ENCODE measurements at places on chromosomes 7 and 10.

DNA sequence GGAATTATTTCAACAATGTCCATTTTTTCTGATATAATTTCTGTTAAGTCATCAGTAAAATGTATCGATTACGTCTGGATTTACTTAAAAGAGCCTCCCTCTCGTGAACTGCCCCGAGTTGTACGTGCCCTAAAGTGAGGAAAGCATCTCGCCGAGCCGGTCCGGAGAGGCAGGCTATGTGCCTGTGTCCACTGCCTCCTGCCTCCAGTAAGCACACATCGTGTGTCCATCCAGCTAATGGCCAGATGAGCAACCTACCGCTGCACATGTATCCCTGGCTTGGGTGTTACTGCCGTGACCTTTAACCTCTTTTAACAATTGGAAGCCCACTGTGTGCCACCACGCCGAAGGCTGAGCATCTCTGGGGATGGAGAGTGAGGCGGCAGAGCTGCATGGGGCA, 23.2 kb upstream of the DNAJB6 start:
- DNase-seq, result no peak

GRCh38 chr7:135981958-135982646, 4.9 kb upstream of the MTPN start:
- no peak for DNase-seq

DNA sequence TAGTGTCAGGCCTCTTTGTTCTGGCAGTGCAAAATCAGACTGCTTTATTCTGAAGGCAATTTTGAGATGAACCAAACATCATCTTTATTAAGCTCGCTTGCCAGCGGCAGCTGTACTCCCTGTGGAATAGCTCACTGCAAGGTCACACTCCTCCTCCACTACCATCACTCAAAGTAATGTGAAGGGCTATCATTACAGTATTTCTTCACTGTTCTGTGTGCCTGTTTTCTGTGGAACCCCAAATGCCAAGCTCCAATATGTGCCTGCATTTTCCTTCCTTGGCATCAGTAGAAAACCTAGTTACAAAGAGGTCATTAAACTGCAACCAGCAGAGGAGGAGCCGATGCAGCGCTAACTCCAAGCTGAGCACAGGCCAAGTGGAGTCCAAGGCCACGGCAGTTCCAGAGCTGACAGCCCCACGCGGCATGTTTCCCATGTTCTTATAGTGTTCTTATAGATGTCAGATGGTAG, 21.4 kb downstream of the BCCIP start:
- DNase-seq, result no peak

DNA sequence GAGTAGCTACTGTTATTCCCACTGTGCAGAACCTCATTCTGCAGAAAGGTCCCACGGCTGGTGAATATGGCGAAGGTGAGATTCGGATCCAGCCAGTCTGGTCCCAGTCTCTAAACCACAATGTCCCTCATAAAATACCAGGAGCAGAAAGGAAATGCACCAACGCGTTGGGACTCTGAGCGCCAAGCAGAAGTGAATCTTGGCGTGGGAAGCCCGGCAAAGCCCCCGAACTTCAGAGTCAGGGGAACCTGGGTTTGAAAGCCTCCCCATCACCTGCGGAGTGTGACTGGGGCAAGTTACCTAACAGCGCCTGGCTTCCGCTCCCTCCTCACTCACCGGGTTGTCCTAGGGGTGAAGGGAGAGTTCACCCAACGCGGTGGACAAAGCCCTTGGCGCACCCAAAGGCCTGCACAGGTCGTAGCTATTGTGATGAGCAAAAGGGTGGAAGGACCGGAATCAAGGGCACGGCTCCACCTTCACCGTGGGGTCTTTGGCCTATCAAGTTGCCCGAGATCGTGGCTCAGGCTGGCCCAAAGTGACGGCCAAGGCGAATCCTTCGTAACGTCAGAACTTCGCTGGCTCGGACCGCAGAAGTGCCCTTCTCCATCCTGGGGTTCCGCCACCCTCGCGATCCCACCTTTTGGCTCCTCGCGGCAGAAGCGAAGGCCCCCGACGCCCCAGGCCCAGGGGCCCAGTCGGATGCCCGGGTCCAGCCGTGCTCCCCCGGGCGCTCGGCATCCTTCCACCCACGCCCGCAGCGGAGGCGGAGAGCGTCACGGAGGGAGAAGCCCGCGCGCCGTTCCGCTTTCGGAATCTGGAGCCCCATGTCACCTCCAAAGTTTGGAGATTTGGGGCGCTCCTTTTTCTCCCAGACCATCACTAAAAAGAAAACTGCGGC, 811 bp downstream of the RGS10 start:
- DNase-seq, result peak; percentile 27

- no peak for DNase-seq
Measured at GRCh38 chr7:8035647-8036518, 67.3 kb downstream of the GLCCI1 start.

- no peak for DNase-seq
Measured at GRCh38 chr10:22369434-22370072, 24.3 kb downstream of the SPAG6 start.

GRCh38 chr7:127317447-127317961, 64.8 kb upstream of the GRM8 start:
- DNase-seq, result no peak

- DNase-seq, result no peak
Measured at GRCh38 chr7:132394283-132395198, 181.7 kb downstream of the PLXNA4 start.

DNA sequence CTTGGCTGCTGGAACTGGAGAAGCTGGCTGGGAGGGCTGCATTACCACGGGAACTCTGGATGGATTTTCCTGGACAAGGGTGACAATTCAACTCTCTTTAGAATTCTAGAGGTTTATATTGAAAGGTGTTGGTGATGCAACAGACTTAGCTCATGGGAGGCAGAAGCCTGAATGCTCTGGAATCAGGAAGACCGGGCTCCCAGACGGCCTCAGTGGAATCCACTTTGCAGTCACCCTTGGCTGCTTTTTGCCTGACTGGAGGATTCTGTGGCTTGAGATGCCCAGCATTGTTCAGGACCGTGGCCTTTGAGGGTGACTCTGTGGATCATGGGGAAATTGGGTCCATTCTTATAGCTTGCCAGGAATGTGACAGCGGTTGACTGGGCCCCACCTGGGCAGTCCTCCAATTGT, 32.3 kb downstream of the PYROXD2 start:
- DNase-seq, result no peak

GRCh38 chr10:13414855-13415254, 66.8 kb upstream of the SEPHS1 start:
- no peak for DNase-seq

- no peak for DNase-seq
Measured at GRCh38 chr10:130499541-130499940, 363.4 kb downstream of the GLRX3 start.

GRCh38 chr7:1024331-1024841, 20.0 kb upstream of the GPR146 start:
- DNase-seq, result no peak

DNA sequence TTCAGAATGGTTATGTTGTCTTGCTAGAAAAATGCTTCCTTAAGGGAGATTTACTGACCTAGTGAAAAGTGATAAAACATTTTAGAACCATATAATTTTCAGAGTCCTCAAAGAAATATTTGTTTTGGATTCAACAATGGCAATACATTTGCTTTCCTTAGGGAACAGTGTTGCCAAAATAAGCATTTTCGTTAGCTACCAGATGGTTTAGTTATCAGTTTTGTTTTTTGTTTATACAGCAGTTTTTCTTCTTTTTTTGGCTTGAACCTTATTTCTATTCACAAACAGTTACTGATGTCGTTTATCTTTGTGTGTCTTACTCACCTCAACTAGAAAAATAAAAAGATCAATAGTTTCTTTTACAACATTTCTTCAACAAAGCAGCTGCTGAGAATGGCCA, 48.6 kb downstream of the EXOC4 start:
- no peak for DNase-seq

GRCh38 chr10:78740976-78741915, 327.5 kb upstream of the ZMIZ1 start:
- DNase-seq, result no peak

- DNase-seq, result no peak
Measured at GRCh38 chr10:30782537-30783461, 153.2 kb upstream of the LYZL2 start.

Data from stimulated activated CD4-positive, alpha-beta T cell treated with anti-CD3 and anti-CD28 coated beads, TNF-alpha, amount 100 ng/mL, for 1 hour (primary cell).